ENCODE measurements at places on chromosomes 11 and 22.

DNA sequence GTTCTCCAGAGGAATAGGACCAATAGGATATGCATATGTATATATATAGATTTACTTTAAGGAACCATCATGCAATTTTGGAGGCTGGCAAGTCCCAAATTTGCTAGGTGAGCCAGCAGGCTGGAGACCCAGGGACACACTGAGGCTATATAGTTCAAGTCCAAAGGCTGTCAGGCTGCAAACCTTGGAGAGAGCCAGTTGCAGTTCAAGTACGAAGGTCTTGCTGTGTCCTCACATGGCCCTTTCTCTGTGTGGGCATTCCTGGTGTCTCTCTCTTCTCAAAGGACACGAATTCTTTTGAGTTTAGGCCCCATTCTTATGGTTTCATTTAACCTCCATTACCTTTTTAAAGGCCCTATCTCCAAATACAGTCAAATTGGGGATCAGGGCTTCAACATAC is 134.4 kb upstream of the SORL1-AS1 start:
- no peak overlapping the region for H3K27ac ChIP-seq
- H3K36me3 ChIP-seq: no peaks in the 10 kb centered on the region
- peaks cover 3% of the 10 kb centered on the region for H3K4me1 ChIP-seq
- no peaks in the 10 kb centered on the region for H3K27me3 ChIP-seq
- H3K4me3 ChIP-seq: no peak overlapping the region

DNA sequence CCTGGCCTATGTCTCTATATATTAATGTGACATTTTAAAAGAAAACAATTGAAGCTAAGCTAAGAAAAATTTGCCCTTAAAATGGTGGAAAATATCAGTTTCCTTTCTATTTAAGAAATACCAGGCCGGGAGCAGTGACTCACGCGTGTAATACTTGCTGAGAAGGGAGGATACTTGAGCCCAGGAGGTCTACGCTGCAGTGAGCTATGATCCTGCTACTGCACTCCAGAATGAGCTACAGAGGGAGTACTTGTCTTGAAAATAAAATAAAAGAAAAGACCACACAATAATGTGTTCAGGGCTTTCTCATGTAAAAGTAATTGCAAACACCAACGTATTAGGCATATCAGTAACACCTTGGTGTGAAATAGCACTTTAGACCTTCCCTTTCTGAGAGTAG is 1.4 kb upstream of the PRSS23 start:
- H3K27me3 ChIP-seq: no peaks in the 10 kb centered on the region
- peaks cover 30% of the 10 kb centered on the region for H3K4me1 ChIP-seq
- no peak overlapping the region for H3K4me3 ChIP-seq
- H3K27ac ChIP-seq: no peak overlapping the region

GRCh38 chr11:116576526-116576925 is 196.3 kb downstream of the BUD13 start:
- DNase-seq: no peak
- H3K27ac ChIP-seq: no peak overlapping the region
- peaks cover 50% of the 10 kb centered on the region for H3K27me3 ChIP-seq
- no peak overlapping the region for H3K4me3 ChIP-seq

DNA sequence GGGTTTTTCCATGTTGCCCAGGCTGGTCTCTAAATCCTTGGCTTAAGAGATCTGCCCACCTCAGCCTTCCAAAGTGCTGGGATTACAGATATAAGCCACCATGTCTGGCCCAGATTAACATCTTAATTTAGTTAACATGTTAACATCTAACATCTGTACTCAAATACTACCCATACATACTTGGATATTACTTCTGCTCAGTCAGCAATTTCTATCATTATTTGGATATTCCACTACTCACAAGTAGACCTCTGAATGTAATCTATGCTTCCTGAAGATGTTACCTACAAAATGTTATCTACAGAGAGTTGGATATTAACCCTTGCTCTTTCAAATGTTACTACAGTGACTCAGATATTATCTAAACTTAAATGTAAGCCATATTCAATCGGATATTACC is 4.0 kb downstream of the CCKBR start:
- peaks cover 16% of the 10 kb centered on the region for H3K4me1 ChIP-seq

- H3K27ac ChIP-seq: no peak overlapping the region
- peaks cover 13% of the 10 kb centered on the region for H3K27me3 ChIP-seq
- no peak overlapping the region for H3K4me3 ChIP-seq
- H3K4me1 ChIP-seq: peaks cover 5% of the 10 kb centered on the region
These were observed 74.6 kb upstream of the SEPTIN5 start for GRCh38 chr22:19639610-19640135.

- no peak for DNase-seq
- no peaks in the 10 kb centered on the region for H3K36me3 ChIP-seq
- peaks cover 30% of the 10 kb centered on the region for H3K27me3 ChIP-seq
- H3K4me1 ChIP-seq: no peaks in the 10 kb centered on the region
- no peak overlapping the region for H3K4me3 ChIP-seq
These were observed 101.0 kb downstream of the GGTLC2 start for GRCh38 chr22:22745225-22746060.

- peaks cover 42% of the 10 kb centered on the region for H3K4me1 ChIP-seq
- no peak for DNase-seq
- H3K4me3 ChIP-seq: no peak overlapping the region
- no peaks in the 10 kb centered on the region for H3K27me3 ChIP-seq
- peaks cover 5% of the 10 kb centered on the region for H3K36me3 ChIP-seq
These were observed 2.8 kb downstream of the LRRC51 start for GRCh38 chr11:72083414-72083813.

DNA sequence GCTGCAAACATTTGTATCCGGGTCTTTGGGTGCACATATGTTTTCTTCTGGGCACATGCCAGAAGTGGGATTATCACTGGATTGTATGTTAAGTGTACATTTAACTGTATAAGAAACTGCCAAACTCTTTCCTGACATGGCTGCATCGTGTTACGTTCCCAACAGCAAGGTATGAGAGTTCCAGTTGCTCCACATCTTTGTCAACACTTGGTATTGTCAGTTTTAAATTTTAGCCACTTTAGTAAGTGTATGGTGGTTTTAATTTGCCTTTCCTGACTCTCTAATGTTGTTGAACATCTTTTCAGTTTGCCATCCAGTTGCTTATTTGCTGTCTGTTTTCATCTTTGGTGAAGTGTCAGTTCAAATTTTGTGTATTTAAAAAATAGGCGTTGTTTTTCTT is 22.5 kb upstream of the SMIM38 start:
- peaks cover 5% of the 10 kb centered on the region for H3K4me1 ChIP-seq
- H3K27me3 ChIP-seq: no peaks in the 10 kb centered on the region
- no peak for DNase-seq
- no peak overlapping the region for H3K4me3 ChIP-seq
- H3K27ac ChIP-seq: no peak overlapping the region
- no peaks in the 10 kb centered on the region for H3K36me3 ChIP-seq

DNA sequence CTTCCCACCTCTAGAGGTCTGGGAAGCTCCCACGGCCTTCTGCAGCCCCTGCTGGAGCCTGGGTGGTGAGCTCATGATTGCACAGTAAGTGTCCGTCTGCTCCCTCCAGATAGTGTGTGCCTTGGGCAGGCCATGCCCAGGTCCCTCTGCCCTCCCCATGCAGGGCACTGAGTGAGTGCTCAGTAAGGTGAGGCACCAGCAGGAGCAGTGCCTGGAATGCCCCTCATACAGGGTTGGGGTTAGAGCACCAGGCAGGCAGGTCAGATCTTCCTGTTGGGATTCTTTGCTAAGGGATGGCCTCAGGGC is 50.3 kb downstream of the NAT10 start:
- no peak overlapping the region for H3K4me3 ChIP-seq
- DNase-seq: no peak
- no peaks in the 10 kb centered on the region for H3K27me3 ChIP-seq
- H3K4me1 ChIP-seq: peaks cover 20% of the 10 kb centered on the region
- H3K27ac ChIP-seq: peak overlapping the region; percentile 27

GRCh38 chr11:103488031-103488461 is 378.8 kb downstream of the DYNC2H1 start:
- no peak for DNase-seq
- H3K27ac ChIP-seq: no peak overlapping the region
- no peaks in the 10 kb centered on the region for H3K36me3 ChIP-seq
- H3K27me3 ChIP-seq: no peaks in the 10 kb centered on the region
- H3K4me1 ChIP-seq: no peaks in the 10 kb centered on the region

DNA sequence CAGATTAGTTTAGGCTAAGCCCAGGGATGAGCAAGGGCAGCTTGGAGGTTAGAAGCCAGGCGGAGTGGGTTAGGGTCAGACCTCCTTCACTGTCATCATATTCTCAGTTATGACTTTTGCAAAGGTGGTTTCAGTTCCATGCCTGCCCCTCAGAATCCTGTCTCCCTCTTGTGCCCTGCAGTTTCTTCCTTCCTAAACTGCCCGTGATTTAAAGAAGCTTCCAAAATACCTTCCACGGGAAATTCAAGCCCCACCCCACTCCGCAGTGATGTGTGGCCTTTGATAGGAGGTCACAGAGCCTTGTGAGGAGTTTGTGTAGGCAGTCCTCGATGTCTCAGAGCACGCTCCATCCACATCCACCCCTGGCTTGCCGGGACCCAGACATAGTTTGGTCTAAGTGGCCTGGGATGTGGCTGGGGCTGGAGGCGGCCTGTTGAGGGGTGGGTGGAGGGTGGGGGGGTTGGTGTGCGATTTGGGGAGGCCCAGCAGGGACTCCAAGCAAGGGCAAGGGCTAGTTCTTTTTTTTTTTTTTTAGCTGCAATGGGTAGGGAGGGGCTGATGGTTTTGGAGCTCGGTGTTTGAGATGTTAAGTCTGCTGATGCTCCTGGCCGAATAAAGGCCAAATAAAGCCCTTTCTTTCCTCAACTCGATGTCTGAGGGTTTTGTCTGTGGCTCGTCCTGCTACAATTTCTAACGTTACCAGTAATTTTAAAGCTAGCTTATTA is 1.6 kb upstream of the IFITM1 start:
- peak overlapping the region; percentile 35 for H3K4me3 ChIP-seq
- H3K27me3 ChIP-seq: no peaks in the 10 kb centered on the region
- peaks cover 67% of the 10 kb centered on the region for H3K4me1 ChIP-seq
- no peaks in the 10 kb centered on the region for H3K36me3 ChIP-seq
- DNase-seq: no peak

GRCh38 chr22:44879301-44879680 is 126.9 kb downstream of the ARHGAP8 start:
- peaks cover 4% of the 10 kb centered on the region for H3K27me3 ChIP-seq
- no peaks in the 10 kb centered on the region for H3K4me1 ChIP-seq
- H3K36me3 ChIP-seq: no peaks in the 10 kb centered on the region
- no peak overlapping the region for H3K4me3 ChIP-seq
- H3K27ac ChIP-seq: no peak overlapping the region

DNA sequence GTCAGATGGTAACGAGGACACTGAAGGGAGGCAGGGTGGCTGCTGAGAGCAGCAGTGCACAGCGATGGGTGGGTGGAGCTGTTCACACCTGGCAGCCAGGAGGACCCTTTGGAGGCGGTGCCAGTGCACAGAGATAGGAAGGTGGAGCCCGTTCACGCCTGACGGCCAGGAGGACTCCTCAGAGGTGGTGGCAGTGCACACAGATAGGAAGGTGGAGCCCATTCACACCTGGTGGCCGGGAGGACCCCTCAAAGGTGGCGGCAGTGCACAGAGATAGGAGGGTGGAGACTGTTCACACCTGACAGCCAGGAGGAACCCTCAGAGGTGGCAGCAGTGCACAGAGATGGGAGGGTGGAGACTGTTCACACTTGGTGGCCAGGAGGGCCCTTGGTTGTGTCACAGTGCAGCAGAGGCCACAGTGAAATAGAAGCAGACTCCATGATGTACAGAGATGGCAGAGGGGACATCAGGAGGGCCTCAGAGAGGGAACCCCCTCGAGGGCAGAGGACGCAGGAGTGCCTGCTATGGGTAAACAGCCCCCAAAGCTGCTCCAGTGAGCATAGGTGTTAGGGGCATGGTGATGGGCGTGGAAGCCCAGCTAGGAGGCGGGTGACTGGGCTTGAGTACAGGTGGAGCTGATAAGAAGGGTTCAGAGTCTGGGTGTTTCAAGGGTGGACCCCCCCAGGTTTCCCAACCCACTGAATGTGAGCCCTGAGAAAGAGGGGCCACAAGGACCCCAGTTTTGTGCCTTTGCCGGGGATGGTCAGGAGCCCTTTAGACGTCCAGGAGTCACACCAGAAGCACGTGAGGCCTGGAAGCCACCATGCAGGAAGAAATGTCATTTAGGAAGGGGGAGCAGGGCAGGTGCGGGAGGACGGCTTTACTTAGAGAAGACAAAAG is 566.7 kb downstream of the BRD1 start:
- no peaks in the 10 kb centered on the region for H3K4me1 ChIP-seq
- no peak for DNase-seq
- H3K27me3 ChIP-seq: peaks cover 16% of the 10 kb centered on the region
- no peaks in the 10 kb centered on the region for H3K36me3 ChIP-seq
- H3K27ac ChIP-seq: no peak overlapping the region

- H3K4me3 ChIP-seq: no peak overlapping the region
- H3K4me1 ChIP-seq: peaks cover 28% of the 10 kb centered on the region
- H3K27me3 ChIP-seq: no peaks in the 10 kb centered on the region
- no peaks in the 10 kb centered on the region for H3K36me3 ChIP-seq
- peak overlapping the region; percentile 36 for H3K27ac ChIP-seq
These were observed 12.9 kb downstream of the NAV2 start for GRCh38 chr11:19725379-19726079.

DNA sequence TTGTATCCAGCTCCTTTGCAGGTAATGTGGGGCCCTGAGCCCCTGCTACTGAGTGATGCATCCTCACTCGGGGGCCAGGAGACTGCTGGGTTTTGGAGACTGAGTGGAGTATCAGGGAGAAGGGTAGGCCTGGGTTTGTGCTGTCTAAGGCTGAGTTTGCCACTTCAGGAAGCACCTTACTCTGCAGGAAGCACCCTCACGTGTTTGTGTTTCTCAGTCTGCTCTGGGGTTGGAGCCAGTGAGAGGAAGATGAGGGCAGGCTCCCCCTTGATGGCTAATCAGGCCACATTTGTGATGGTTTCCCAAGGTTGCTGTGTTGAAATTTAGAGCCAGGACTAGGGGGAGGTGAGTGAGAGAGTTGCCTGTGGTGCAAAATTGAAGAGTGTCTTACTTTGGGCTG is 13.7 kb upstream of the THY1 start:
- no peak overlapping the region for H3K4me3 ChIP-seq
- peaks cover 18% of the 10 kb centered on the region for H3K4me1 ChIP-seq
- peaks cover 3% of the 10 kb centered on the region for H3K27me3 ChIP-seq
- no peaks in the 10 kb centered on the region for H3K36me3 ChIP-seq

GRCh38 chr11:68340003-68340767 is 27.8 kb downstream of the LRP5 start:
- no peaks in the 10 kb centered on the region for H3K27me3 ChIP-seq
- H3K4me3 ChIP-seq: no peak overlapping the region
- H3K36me3 ChIP-seq: no peaks in the 10 kb centered on the region
- H3K4me1 ChIP-seq: peaks cover 85% of the 10 kb centered on the region

GRCh38 chr11:6418557-6419008 is 311 bp downstream of the APBB1 start:
- peak overlapping the region; percentile 89 for H3K27ac ChIP-seq
- H3K36me3 ChIP-seq: no peaks in the 10 kb centered on the region
- peaks cover 24% of the 10 kb centered on the region for H3K4me1 ChIP-seq
- peak; percentile 67 for DNase-seq
- no peaks in the 10 kb centered on the region for H3K27me3 ChIP-seq

DNA sequence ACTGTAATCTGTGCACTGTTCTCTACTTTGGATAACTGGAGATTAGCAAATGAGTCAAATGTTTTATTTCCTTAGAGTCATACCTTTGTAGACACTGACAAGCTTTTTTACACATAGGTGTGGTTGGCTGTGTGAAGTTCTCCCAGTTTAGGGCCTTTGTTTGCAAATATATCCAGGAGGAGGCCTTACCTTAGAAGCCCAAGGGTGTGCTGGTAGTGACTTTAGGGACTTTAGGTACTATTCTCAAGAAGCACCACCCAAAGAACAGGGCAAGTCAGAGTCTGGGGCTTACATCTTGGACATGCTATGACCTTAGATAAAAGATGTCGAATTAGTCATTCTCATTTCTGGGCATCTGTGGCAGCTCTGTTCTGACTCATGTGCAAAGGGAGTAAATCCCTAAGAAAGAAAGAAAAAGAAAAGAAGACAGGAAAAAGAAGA is 4.8 kb upstream of the FAR1 start:
- DNase-seq: no peak
- no peak overlapping the region for H3K27ac ChIP-seq
- no peak overlapping the region for H3K4me3 ChIP-seq
- H3K36me3 ChIP-seq: no peaks in the 10 kb centered on the region
- peaks cover 9% of the 10 kb centered on the region for H3K4me1 ChIP-seq

All from suprapubic skin (tissue), 4 donors.